ENCODE measurements at places on chromosomes 6 and 20.

DNA sequence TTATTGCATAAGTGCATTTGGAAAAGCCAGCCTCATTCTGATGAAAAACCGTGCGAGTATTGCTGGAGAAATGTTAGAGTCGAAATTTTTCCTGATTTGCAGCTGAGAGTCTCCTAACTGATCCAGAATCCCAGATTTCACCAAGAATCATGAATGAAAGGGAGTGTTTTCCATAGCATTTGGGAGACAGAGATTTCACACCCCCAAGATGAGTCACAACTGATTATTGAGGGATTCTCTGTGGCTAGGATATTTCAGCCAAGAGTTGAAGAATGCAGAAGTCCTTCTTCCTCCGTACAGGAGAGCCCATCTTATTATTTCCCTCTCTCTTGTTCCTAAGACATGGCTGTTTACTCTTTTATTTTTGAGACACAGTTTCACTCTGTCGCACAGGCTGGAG lies 82.2 kb upstream of the SALL4 start:
- DNase-seq = no peak

GRCh38 chr6:107684996-107685395 lies 139.1 kb downstream of the SCML4 start:
- no peak for DNase-seq

DNA sequence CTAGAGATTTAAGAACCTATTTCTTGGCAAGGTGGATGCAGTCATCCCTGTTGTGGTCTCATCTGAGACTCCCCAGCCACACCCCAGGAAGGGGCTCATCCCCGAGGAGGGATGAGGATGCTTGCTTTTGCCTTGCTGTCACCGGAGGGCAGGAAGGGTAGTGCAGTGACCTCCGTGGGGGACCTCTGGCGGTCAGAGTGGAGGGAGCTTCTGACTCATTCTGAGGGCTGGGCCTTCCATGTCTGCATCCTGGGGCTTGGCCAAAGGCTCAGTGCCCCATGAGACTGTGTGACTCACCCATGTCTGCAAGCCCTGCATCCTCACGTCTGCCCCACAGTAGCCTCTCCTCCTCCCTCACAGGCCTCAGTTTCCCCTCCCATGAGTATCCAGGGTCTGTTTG lies 38.7 kb downstream of the UQCC2 start:
- DNase-seq = peak; percentile 94

DNA sequence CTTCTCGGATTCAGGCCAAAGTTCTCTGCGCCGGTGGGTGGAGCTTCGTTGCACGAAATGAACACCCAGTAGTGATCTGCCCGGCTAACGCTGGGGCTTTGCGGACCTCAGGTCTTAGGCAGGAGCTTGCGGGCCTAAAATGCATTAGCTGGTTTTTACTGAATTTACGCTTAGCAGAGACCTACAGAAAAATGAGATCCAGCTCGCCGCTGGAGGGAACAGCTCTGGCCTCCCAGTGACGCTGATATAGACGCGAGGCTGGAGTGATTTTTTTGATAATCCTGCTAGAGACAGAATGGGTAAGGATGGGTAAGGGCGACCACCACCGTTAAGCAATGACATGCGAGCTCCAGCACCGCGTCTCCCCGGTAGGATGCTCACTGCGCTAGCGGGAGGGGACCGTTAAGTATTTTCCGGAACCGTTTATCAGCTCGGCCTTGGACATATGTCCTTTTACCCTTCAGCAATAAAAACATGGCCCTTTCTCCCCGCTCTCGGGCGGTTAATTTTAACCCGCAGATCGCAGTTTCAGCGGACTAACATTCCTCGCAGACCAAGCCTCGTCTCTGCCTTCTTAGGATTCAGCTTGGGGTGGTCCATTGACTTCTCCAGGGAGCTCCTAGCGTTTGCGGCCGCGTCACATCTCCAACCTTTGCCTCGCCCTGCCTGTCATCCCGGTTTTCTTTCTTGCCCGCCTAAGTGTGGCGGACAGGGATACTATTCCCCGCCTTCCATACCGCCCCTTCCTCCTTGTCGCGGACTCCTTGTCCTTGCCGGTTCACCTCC lies 109.3 kb downstream of the GPX5 start:
- DNase-seq = no peak

GRCh38 chr6:10338151-10338550 lies 76.7 kb downstream of the TFAP2A start:
- no peak for DNase-seq

DNA sequence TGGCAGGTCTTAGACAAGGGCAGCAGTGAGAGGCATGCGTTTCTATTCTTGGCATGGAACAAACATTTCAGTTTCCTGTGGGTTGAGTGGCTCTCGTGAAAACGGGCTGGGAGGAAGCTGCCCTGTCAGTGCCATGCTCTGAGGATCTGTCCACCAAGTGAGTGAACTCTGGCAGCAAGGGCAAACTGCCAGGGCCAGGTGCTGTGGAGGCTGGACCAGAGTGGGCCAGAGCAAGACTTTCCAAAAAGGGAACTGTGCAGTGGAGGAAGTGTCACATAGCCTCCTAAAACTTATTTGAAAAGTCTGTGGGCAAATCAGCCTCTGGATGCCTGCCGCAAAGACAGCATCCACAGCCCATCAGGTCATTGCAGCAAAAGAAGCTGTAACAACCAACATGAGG lies 44.2 kb upstream of the TAB2 start:
- DNase-seq = no peak

DNA sequence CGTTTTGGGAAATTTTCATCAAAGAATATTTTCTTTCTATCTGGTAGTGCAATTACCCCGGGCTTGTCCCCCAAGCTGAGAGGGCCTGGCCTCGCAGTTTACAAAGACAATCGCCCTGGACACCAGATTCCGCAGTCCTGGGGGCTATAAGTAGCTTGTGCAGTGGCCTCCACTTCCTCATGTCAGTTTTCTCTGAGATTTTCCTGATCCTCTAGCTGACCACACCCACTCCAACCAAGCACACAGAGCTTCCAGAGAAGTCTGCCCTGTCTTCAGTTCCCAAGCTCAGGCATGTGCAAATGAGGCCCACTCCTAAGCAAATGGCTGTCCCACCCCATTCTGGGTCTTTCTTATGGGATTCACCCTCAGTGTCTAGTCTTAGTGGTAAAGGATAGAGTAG lies 245.3 kb downstream of the MAFB start:
- no peak for DNase-seq

- no peak for DNase-seq
Observed at GRCh38 chr6:13741365-13741764, 29.7 kb upstream of the RANBP9 start.

DNA sequence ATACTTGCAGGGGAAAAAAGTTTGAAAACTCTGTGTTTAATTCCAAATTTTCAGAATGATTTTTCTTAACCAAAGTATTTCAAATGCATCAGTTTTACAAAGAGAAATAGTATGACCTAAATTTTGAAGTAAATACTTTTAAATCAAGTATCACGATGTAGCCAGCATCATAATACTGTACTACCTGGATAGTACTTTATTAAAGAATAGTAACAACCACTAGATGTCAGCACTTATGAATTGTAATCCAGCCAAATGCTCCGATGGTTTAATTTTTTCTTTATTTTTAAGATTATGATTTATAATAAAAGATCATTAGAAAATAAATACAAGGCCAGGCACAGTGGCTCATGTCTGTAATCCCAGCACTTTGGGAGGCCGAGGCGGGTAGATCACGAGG lies 37.2 kb upstream of the HACE1 start:
- no peak for DNase-seq

- no peak for DNase-seq
Observed at GRCh38 chr20:13639150-13639497, 392 bp upstream of the TASP1 start.

DNA sequence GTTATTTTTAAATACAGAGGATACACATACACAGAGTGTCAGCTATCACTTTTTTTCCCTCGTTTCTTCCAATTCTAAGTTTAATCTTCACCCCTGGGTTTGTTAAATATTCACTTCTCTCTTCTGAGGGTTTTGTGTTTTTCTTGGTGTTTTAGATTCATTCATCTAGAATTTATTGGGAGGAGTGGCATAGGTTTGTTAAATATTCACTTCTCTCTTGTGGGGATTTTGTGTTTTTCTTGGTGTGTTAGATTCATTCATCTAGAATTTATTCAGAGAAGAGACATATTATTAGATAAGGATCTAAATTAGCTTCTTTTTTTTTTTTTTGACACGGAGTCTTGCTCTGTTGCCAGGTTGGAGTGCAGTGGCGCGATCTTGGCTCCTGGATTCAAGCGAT lies 3.9 kb downstream of the GTF2H5 start:
- DNase-seq = peak; percentile 67

DNA sequence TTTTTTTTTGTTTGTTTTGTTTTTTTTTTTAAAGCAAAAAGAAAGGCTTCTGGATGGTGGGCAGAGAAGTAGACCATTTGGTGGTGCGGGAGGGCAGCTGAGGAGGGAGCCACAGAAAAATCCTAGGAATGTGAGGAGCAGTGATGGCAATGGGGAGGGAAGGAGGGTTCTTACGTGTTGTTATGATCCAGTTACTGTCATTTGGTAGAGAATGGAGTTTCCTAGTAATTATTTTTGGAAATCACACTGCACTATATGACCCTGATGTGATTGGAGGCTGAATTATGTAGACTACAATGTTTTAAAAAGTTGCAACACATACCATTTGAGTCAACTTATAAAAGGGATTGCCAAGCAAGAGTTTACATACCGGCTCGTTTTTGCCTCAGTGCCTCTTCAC lies 22.1 kb downstream of the ADGRF5 start:
- no peak for DNase-seq

- DNase-seq = no peak
Observed at GRCh38 chr6:23663652-23664051, 462.4 kb upstream of the NRSN1 start.

All from kidney glomerular epithelial cell (primary cell).